ENCODE measurements at places on chromosomes 11 and 22.

- no peak for DNase-seq
Observed at GRCh38 chr11:43962383-43963278, 20.2 kb downstream of the C11orf96 start.

DNA sequence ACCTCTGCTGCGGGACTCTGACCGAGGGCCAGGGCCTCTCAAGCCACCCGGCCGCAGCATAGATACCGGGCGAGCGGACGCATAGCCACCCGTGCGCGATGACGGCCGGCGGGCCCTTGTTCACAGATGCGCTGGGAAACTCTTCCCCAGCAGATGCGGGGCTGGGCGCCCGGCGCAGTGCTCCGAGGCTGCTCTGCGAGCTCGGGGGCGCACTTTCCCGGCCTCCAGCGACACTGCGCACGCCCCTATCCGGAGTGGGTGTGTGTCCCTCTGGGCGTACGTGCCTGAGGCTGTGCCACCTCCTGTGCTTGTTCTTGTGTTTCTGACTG is 104.7 kb upstream of the E2F8 start:
- no peak for DNase-seq

DNA sequence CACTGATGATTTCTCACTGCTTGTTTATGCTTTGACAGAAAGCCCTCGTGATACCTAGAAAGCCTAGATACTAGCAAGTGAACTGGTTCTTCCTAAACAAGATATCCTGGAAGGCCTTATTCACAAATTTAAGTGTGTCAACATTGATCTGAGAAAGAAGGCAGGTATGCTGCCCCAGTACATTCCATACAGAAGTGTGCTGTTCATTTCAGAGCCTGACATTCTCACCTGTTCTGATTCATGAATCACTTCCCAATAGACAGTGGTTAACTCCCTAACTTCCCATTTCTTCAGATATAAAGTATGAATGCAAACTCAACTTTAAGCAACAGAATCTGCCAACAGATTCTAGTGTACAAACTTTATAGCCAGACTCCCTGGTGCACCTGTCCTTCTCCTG is 15.5 kb upstream of the RASSF10 start:
- DNase-seq, result no peak

DNA sequence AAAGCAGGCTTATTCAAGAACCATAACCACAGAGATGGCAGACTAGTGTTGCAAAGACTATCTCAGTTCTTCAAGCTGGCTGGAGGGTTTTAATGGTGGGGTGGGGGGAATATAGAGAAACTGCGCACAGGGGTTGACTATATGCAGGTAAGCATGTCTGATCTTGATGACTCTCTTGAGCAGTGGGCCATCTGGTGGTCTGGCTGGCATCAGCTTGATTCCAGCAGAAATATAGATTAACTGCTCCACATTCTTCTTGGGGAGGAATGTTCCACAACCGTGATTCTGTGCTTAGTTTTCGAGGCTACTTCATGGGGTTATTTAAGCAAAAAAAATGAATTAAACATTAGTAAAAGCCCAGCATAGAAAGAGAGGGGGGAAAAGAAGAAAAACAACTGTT is 158.8 kb upstream of the PGR start:
- no peak for DNase-seq
